ENCODE measurements at places on chromosomes 2 and 18. TPM values are rescaled to one million over a fixed set of nuclear protein-coding genes. Genes with fewer than 3 reads are reported as not detected.

RAPGEF4 gene
- total RNA-seq = 6.3 TPM

ALK gene
- total RNA-seq = 0.08 TPM

DNA sequence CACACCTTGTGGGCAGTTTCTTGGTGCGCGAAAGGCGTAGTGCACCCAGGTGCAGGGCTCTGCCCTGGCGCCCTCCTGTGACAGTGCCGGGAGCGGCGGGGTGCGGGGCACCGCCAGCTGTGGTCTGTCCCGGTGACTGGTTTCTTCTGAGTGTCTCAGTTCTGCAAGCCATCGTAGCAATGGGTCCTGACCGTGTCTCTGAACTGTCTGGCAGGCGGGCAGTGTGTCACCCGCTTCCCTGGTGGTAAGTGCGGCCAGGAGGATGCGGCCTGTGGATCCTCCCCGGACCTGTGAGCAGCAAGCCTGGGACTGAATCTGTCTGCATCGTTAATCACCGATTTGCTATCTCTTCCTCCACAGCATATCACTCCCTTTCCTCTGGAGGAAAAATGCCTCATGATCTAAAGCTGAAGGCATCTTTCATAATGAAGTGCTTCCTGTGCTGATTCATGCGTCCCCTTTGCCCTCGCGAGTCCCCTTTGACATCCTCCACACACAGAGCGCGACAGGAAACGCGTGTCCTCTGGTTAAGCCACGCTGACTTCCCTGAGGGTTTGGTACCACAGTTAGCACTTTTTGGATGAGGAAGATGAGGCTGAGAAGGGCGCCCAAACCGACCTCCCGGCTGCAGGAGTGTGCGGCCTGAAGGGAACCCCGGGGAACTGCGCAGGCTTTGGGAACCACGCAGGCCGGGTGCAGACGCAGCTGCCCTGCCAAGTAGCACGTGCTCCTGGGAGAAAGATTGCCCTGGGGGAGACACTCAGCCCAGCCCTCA is 416.0 kb upstream of the HS6ST1 start:
- DNase-seq = no peak
- peaks cover 12% of the 10 kb centered on the region for H3K4me1 ChIP-seq
- no peaks in the 10 kb centered on the region for H3K27me3 ChIP-seq
- no peaks in the 10 kb centered on the region for H3K36me3 ChIP-seq
- no peak overlapping the region for H3K27ac ChIP-seq
- H3K4me3 ChIP-seq = no peak overlapping the region

GRCh38 chr2:134218930-134219658 is 34.8 kb upstream of the MGAT5 start:
- peaks cover 31% of the 10 kb centered on the region for H3K4me1 ChIP-seq
- no peak overlapping the region for H3K4me3 ChIP-seq
- H3K27ac ChIP-seq = no peak overlapping the region
- H3K27me3 ChIP-seq = no peaks in the 10 kb centered on the region

- H3K4me1 ChIP-seq = no peaks in the 10 kb centered on the region
- no peaks in the 10 kb centered on the region for H3K36me3 ChIP-seq
- H3K27me3 ChIP-seq = no peaks in the 10 kb centered on the region
- H3K4me3 ChIP-seq = no peak overlapping the region
- no peak overlapping the region for H3K27ac ChIP-seq
- DNase-seq = no peak
Measured at GRCh38 chr2:132909427-132909826, 239.4 kb upstream of the LYPD1 start.

DNA sequence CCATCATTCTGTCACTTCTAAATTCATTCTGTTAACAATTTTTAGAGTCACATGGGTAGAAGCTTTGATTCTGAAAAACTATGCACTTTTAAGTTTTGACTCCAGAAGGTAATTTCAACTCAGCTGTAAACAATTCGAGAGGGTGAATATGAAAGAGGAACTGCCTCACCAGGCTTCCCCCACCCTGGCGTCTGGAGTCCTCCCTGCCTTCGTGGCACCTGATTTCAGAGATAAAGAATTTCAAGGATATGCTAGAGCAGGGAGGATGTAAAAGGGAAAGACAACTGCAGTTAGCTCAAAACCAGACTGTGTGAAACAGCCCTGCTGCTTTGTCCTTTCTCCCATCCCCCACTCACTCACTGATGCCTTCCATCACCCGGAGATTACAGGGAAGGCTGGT is 40.7 kb downstream of the ONECUT2 start:
- H3K36me3 ChIP-seq = no peaks in the 10 kb centered on the region
- H3K27me3 ChIP-seq = no peaks in the 10 kb centered on the region
- H3K27ac ChIP-seq = no peak overlapping the region
- no peak overlapping the region for H3K4me3 ChIP-seq
- DNase-seq = no peak

DNA sequence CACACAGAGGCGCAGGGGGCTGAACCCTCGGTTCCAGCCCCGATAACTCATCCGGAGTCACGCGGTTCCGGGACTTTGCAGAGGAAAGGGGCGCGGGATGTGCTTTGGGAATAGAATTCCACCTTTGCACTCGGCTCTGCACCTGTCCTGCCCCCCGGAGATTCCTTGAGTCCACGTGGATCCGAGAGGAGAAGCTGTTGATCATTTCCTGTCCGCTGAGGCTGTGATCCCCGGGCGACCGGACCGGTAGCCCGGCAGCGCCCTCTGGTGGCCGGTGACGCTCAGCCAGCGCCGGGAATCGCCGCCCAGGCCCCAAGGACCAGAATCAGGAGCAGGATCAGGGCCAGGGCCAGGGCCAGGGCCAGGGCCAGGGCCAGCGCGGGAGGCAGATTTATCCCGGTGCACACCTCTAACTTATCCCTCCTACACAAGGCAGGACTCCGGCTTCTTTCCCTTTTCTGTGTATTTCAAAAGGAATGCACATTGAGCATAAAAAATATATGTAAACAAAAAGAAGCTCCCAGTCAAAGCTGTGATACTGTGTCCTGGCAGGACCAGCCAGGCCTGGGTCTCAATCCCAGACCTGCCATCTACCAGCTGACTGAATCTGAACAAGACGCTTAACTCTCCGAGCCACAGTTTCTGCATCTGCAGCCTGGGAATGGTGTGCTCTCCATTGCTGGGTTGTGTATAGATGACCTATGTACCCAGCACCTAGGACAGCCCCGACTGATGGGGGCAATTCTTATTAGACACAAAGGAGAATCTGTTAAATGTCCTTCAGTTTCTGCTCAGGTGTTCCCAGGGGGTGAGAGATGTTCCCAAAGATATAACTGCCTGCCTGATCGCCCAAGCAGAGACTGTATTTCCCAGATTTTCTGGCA is 8.5 kb upstream of the SPATA3 start:
- no peaks in the 10 kb centered on the region for H3K4me1 ChIP-seq
- no peaks in the 10 kb centered on the region for H3K36me3 ChIP-seq
- H3K27me3 ChIP-seq = peaks cover 6% of the 10 kb centered on the region

DNA sequence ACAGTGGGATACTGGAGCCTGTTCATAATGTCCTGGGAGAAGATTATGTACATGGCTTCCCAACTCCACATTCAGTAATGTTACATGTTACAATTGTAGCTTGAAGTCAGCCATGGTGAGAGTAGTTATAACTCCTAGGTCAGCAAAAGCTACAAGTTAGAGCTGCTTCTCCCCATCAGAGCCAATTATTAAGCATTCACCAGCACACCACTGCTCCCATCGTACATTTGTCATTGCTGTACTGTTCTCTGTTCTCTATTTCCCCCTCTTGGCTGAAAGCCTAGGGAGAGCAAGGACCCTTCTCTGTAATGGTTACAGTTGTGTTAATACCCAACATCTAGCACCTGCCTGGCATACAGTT is 5.3 kb upstream of the TLK1 start:
- H3K4me1 ChIP-seq = peaks cover 11% of the 10 kb centered on the region
- H3K27ac ChIP-seq = no peak overlapping the region

DNA sequence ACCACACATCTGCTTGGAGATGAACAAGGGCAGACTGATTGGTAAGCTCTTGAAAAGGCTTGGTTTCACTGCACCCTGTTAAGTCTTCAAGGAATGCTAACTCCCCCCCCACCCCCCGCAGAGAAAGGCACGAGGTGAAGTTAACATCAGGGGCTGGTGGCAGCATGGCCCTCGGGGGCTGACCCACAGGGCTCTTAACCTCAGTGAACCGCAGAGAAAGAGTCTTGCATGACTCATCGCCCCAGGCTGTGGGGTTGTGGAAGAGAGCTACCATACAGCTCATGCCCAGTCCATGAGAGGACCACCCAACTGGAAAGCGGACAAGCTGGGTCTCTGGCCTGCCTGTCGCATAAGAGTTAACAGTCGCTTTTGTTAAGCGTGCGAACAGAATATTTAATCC is 10.6 kb upstream of the CEP68 start:
- no peak overlapping the region for H3K27ac ChIP-seq
- no peak overlapping the region for H3K4me3 ChIP-seq
- no peaks in the 10 kb centered on the region for H3K27me3 ChIP-seq
- H3K4me1 ChIP-seq = no peaks in the 10 kb centered on the region
- no peaks in the 10 kb centered on the region for H3K36me3 ChIP-seq
- no peak for DNase-seq

DNA sequence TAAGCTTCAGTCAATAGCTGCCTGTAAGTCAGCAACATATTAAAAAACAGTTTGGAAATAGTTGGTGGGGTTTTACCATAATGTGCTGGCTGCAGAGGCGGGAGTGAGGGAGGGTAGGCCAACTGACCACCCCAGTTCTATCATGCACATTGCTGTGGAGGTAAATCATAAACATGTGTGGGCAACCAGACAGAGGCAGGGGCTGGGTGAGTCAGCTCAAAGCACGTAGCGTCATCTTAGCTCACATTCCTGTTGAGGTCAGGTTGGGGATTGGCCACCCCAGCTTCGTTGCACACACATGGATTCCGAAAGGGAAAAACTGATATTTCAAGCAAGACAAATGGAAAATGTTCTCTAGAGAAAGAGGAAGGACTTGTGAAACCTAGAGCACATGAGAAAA is 19.5 kb downstream of the GPR45 start:
- no peak overlapping the region for H3K4me3 ChIP-seq
- no peak for DNase-seq
- H3K27me3 ChIP-seq = no peaks in the 10 kb centered on the region
- no peaks in the 10 kb centered on the region for H3K36me3 ChIP-seq
- no peaks in the 10 kb centered on the region for H3K4me1 ChIP-seq

Data from pancreas (tissue), 10 donors.